ENCODE measurements at places on chromosomes 5 and 9. TPM values are rescaled to one million over a fixed set of nuclear protein-coding genes. Genes with fewer than 3 reads are reported as not detected.
A peak's percentile ranks its signal among the peaks of the same experiment; 100 is the strongest.

The FGF10 gene
- total RNA-seq, result not detected

The ISL1 gene
- total RNA-seq, result 1.1 TPM

The NKD2 gene
- not detected for total RNA-seq

The HACD4 gene
- 1.4 TPM for total RNA-seq

The RPL35 gene
- total RNA-seq, result 1,230 TPM

The SAPCD2 gene
- total RNA-seq, result 27.8 TPM

The AQP7 gene
- total RNA-seq, result 3.7 TPM

The CD14 gene
- total RNA-seq, result 0.33 TPM

The KIF4B gene
- 0.44 TPM for total RNA-seq

GRCh38 chr5:24226479-24226878, 418.3 kb downstream of the CDH10 start:
- no peak for DNase-seq

GRCh38 chr5:175614223-175614815, 43.6 kb upstream of the HRH2 start:
- no peak for DNase-seq

DNA sequence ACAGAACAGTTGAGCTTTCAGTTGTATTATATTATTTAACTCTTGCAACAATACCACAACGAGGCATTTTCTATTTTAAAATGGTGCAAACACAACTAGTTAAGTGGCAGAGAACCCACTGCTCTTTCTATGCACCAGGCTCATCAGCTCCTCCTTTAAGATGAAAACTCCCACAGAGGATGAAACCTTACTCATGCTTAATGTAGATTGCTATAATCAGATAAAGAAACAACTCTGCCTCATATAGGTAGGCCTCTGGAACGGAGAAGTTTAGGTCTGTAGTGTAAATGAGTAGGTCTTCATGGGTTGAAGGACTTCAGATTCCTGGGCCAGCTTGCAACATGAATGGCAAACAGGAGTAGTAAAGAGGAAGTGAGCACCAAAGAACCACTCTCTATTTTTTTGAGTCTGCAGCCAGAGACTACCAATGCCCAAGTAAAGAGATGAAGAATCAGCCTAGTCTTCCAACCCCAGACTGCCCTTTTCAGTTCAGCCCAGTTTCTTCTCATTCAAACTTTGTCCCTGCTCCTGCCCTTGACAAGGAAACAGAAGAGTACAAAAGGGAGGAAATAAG, 33.9 kb downstream of the HACD4 start:
- DNase-seq, result no peak

DNA sequence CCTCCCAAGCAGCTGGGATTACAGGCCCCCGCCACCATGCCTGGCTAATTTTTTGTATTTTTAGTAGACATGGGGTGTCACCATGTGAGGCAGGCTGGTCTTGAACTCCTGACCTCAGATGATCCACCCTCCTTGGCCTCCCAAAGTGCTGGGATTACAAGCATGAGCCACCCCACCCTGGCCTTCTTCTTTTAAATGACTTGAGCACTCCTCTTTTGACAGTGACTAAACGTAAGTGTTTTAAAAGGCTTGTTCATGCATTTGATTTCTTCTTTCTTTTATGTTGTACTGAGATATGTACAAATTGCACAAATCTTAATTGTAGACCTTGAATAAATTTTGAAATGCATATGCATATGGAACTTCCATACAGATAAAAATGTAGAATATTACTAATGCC, 337.9 kb downstream of the CETN3 start:
- no peak for DNase-seq

- no peak for DNase-seq
These were observed 47.7 kb downstream of the SRFBP1 start for GRCh38 chr5:122009436-122009835.

DNA sequence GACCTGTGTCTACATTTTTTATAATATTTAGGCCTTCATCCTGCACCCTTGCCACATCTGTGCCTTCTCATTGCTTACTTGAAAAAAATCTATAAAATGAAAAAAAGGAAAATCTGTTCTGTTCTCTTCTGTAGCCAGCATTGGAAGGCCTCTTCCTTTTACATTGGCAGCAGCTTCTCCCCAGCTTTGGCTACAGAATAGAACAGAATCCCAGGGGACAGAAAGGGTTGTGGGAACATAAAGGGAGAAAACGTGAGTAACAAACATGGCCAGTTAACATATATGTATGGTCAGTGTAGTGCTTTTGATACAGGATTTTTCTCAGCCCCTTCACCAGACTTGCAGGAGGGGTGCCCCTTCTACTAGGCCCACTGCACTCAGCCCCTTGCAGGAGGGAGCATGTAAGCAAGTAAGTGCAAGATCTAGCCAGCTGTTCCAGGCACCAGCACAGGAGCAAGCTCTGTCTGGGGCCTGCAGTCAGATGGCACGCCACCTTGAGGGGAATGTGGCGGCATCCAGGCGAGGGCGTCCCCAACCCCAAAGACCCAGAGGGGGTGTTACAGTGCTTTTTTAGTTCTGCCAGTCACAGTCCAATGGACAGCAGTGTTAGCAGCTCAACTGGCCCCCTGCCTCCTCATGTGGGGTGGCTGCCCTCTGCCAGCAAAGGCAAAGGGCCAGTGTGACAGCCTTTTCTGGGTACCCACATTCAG, 330.5 kb upstream of the ZNF462 start:
- no peak for DNase-seq

DNA sequence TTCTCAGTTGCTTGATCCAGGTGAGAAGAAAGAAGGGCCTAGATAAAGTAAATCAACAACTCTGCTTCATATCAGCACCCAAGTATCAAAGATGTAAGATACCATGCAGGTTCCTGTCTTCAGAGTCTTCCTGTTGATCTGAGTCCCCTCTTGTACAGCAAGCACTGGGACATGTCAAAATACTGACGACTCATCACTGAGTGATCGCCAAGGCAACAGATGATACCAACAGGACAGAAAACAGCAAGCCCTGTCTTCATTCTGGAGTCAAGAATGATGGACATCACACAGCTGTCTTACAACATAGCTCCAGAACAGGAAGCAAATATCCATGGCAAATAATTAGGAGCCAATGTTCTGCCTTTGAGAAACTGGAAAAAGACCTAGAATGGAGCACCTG, 83.7 kb downstream of the TARS1 start:
- DNase-seq, result no peak

- DNase-seq, result no peak
These were observed 2.0 kb downstream of the RHOBTB3 start for GRCh38 chr5:95733107-95733665.

- peak; percentile 67 for DNase-seq
These were observed 1.9 kb downstream of the GNAQ start for GRCh38 chr9:78029551-78030295.

DNA sequence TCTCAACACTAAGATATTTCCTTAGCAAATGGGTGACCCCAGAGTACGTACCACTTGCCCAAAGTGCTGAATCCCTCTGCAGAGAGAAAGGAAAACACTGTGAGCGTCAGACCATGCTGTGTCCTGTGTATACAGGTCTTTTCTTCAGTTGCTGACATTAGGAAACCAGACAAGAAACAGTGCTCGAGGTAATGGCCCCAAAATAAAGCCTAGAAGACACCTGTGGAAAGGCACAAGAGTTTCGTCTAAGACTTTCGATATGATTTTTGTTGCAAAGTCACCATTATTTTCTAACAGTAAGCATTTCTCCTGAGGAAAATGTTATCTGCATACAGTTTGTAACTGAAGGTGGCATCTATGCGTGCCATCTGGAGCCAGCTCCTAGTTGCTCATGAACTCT, 62.0 kb upstream of the SIMC1 start:
- no peak for DNase-seq

GRCh38 chr5:89956838-89957237, 452.7 kb downstream of the CETN3 start:
- no peak for DNase-seq

GRCh38 chr9:69495296-69495695, 170.3 kb downstream of the ENTREP1 start:
- no peak for DNase-seq

GRCh38 chr5:122753500-122753899, 21.4 kb upstream of the SNX2 start:
- DNase-seq, result no peak

All from endothelial cell of umbilical vein (primary cell).